ENCODE measurements at places on chromosomes 7 and 10.
A peak's percentile ranks its signal among the peaks of the same experiment; 100 is the strongest.

GRCh38 chr7:122682815-122683550, 15.9 kb downstream of the RNF133 start:
- no peak for DNase-seq

DNA sequence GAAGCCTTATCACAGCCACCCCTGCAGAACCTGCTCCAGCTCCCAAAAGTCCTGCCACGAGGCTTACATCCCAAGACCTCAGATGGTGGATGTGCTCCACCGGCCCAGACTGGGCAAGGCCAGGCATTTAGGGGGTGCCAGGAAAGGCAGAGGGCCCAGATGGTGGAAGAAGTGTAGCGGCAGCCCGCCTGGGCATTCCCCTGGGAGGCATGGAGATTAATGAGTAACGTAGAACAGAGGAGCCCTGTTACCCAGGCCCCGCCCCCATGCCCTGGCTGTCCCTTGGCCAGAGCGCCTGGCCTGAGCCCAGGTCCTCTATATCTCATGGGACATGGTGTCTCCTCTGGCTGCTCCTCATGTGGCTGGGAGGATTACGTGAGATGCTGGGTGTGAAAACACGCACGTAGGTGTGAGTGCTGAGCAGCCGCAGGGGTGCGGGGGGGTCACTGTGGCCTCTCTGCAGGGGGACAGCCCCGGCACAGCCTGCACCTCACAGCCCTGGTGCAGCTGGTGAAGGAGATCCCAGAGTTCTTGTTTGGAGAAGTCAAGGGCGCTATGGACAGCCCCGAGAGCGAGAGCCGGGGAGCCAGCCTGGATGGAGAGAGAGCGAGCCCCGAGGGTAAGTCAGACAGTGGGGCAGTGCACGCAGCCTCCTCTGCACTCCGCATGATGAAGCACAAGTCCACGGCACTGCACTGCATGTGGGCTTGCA, 52.9 kb downstream of the ZNF467 start:
- no peak for DNase-seq

DNA sequence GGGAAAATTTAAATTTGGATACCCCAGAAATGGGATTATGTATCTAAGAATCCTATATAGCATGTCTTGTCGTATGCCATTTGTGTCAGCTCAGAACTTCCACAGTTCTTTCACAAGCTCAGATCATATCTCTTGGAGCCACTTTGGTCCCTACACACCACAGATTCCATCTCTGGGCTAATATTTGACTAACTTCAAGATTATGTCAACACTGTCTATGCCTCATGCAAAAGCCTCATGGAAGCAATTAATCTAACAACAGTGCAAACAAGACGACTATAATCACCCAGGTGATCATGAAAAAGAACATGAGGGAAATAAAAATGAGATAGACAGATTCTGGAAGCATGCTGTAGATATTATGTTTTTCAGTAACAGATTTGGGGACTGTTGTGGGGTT, 189.1 kb downstream of the LRRTM3 start:
- no peak for DNase-seq

DNA sequence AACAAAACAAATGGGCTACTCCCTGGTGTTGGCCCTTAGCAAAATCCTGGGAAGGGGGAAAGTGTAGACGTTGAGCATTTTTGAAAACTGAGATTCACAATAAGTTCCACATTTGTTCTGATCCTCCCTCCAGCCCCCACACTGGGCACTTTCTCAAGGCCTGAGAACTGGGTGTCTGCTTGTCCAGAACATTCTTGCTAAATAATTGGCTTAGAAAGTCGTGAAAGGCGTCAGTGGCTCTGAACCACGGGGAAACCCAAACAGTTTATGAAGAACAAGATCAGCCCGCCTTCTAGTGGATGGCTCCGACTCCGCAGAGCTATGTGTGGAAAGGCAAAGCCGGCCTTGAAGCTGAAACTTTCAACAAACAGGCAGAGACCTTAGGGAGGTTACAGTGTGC, 370.1 kb downstream of the PRPF18 start:
- DNase-seq, result no peak

DNA sequence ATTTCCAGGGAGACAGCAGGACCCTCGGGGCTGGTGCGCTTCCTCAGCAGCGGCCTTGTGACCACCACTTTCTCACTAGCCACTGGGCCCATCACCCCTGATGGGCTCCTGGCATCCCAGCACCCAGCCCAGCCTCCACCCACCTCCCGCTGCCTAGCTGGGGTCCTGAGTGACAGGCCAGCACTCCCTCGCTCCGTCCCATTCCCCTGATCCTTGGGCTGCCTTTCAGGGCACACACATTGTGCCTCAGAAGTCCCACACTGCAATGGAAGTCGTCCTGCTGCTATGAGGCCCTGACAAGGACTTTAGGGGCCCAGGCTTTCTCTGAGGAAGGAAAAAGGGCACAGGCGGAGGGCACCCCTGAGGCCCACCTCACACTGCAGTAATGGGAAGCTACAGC, 12.4 kb downstream of the CAMK2B start:
- DNase-seq, result no peak

DNA sequence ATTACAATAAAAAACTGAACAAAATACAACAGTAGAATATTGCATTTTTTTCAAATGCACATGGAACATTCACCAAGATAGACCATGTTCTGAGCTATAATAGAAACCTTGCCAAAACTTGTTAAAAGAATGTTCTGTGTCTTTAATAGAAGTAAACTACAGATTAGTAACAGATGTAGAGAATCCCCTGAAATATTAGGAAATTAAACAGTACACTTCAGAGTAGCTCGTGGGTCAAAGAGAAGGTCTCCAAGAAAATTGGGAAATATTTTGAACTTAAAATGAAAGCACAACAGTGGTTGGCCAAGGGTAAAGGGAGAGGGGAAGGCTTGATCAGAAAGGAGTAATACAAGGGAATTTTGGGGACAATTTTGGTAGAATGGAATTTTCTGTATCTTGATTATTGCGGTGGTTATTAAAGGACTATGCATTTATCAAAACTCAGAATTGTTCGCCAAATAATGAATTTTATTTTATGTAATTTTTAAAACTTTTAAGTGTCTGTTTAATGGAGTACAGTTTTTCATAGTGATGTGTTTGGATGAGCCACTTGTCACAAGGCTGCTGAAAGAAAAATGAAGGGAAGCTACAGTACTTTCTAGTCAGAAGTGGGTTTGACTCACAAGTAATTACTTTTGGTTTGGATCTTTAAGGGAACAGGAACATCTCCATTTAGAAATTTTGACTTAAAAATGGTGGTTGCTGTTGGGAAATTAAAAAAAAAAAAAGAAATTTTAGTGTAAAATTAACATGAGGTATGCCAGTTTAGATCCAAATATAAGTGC, 10.2 kb downstream of the PLEKHA8 start:
- no peak for DNase-seq

GRCh38 chr10:132654708-132655661, 117.4 kb downstream of the INPP5A start:
- DNase-seq, result peak; percentile 49

DNA sequence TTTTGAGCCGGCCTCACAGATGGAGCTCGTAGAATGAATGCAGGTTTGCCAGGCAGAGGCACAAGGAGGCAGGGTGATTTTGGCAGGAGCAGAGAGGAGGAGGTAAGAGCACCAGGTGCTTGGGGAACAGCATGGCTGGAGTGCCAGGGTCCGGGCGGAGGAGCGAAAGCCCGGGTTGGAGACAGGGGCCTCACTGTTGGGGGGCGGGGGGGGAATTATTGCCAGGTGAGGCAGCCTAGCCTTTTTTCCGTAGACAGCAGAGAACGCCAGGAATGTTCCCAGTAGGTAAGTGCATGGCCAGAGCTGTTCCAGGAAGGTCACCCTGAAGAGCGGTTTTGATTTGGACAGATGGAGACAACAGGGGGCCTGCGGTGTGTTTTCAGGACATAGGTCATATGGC, 9.5 kb downstream of the SRRM3 start:
- DNase-seq, result no peak

- DNase-seq, result no peak
These were observed 7.5 kb downstream of the AGK start for GRCh38 chr7:141558544-141559183.

DNA sequence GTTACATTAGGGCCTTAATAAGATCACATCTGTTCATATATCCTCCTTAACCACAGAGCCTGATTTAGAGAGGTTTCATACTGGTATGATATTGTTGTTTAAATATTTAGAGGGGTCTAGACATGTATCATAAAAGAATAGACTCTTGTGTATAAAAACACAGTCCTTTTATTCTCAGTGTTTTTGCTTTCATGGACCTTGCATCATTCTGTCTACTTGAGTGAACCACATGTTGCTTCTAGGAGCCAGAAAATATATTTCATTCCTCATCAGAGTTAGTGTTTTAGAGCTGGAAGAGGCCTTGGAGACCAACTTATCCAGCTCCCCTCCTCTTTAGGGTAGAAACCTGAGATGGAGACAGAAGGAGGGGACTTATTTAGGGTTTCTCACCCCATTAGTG, 312.8 kb downstream of the LRMDA start:
- DNase-seq, result no peak

- no peak for DNase-seq
These were observed 11.3 kb downstream of the PLCE1 start for GRCh38 chr10:94005050-94005449.

GRCh38 chr10:69960606-69960987, 92.0 kb upstream of the MACROH2A2 start:
- DNase-seq, result no peak

- DNase-seq, result no peak
These were observed 1135.0 kb downstream of the GATA3 start for GRCh38 chr10:9189448-9189847.

- no peak for DNase-seq
These were observed 117.1 kb upstream of the DPP6 start for GRCh38 chr7:153935095-153935494.

- no peak for DNase-seq
These were observed 28.9 kb upstream of the PCBD1 start for GRCh38 chr10:70917226-70917625.

DNA sequence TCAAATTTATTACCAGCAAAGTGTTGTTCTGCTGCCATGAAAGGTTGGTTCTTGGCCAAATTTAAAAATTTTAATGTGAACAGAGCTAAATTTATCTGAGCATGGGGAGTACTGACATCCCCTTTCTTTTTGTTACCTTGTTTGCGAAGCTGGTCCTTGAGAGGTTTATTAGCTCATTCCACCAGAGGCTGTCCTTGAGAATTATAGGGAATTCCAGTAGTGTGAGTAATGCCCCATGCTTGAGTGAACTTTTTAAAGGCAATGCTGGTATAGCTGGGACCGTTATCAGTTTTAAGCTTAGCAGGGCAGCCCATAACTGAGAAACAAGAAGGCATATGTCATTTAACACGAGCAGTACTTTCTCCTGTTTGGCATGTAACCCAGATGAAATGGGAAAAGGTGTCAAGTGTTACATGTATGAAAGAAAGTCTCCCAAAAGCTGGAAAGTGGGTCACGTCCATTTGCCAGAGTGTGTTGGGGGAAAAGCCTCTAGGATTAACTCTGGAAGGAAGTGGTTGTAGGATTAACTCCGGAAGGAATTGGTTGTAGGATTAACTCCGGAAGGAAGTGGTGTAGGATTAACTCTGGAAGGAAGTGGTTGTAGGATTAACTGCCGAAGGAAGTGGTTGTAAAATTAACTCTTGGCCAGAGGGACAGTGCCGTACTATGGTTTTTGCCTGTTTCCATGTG, 37.3 kb upstream of the AKR1C2 start:
- DNase-seq, result no peak

- no peak for DNase-seq
These were observed 481.3 kb upstream of the NRP1 start for GRCh38 chr10:33815776-33816175.

- no peak for DNase-seq
These were observed 20.4 kb upstream of the ECHDC3 start for GRCh38 chr10:11721806-11722205.

GRCh38 chr10:21048068-21048467, 151.0 kb upstream of the NEBL start:
- DNase-seq, result no peak

GRCh38 chr10:59175538-59176240, 754 bp upstream of the PHYHIPL start:
- no peak for DNase-seq

DNA sequence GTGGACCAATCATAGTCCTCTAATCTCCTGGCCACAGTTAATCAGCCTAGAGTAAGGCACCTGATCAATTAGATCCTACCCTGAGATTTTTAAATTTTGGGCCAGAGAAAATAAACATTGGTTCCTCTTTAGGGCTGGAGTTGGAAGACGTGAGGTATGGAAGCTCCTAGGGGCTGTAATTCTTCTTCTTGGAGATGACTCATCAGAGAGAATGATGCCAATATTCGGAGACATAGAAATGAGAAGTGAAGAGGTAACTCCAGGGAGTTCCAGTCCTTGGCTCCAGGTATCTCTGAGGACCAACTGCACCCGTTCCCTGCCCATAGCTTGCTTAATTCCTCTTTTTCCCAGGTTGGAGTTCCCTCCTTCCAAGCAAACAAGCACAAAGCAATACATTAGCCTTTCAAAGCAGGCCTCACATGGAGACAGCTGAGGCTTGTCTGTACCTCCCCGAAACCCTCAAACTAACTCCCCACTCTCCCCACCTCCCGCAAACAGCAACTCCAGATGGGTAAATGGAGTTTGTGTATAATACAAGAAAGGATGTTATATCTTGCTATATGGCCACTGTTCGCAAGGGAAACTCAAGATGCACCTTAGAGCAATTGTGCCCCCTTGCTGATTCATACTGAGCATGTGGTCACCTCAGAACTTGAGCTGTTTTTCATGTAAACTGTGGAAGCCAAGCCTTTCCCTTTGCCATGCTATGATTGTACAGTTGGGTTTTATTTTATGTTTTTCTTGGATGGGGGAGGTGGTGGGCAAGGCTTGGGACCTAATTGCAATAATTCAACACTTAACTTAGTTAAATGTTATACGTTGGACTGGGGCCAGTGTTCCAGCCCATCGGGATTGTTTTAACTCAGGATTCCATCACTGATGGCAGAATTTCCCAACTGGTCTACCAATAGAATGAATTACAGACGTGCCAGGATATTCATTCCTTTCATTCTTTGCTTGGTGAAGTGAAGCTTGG, 29.3 kb downstream of the PIK3AP1 start:
- no peak for DNase-seq

- no peak for DNase-seq
These were observed 67.4 kb downstream of the REEP3 start for GRCh38 chr10:63588436-63589167.

DNA sequence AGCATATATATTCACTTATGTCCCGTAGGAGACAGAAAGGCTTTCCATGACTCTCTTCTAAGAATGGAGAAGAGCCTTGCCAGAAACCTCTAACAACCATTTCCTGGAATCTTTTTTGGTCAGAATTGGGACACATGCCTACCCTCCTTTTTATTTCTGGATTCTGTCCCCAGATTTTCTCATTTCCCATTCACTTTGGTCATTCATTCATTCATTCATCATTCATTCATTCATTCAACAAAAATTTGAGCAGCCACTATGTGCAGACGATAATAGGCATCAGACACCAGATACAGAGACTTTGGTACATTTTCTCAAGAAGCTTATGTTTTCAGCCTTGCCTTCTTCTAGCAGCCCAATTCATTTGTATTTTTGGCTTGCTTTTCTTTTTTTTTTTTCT, 6.0 kb downstream of the ENTPD7 start:
- no peak for DNase-seq

DNA sequence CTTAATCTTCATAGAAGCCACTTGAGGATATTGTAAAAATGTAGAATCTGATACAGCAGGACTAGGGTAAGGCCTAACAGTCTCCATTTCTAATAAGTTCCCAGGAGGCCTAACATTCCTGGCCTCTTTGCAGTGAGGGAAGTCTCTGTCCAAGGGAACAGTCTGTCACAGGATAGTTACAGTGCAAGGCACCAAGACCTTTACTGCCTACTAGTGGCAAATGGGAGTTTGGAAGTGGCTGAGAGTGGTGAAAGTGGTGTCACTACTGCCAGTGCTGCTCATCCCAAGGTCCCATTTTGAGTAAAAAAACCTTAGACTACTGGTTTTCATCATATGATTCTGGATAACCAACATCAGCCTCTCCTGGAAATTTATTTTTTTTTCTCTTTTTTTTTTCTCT, 619.5 kb upstream of the SEMA3D start:
- DNase-seq, result no peak
